NCI-H2171 (cell line): ENCODE measurements at places on chromosomes 16 and 17.

- DNase-seq, result no peak
Measured at GRCh38 chr16:86827521-86827920, 249.2 kb downstream of the FOXL1 start.

DNA sequence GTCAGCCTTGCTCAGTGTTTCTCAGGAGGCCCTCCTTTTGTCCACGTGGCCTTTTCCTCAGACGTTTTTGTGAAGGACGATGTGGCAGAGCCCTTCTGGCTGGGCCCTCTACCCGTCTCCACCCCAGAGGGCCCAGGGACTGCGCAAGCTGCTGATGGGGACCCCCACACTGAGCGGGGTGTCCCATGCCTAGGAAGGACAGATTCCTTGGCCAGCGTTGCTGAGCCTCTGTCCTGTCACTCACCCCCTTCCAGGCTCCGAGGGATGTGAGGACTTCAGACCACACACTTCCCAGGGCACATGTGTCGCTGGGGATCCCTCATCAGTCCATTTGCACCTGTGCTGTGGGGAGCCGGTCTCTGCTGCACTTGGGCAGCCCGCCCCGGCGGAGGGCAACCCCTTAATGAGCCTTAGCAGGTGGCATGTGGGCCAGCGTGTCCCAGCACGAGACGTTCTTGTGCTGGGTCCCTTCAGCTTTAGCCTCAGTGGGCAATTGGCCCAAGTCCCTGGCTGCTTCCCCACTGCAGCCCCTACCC lies 48.3 kb downstream of the NT5M start:
- no peak for DNase-seq

DNA sequence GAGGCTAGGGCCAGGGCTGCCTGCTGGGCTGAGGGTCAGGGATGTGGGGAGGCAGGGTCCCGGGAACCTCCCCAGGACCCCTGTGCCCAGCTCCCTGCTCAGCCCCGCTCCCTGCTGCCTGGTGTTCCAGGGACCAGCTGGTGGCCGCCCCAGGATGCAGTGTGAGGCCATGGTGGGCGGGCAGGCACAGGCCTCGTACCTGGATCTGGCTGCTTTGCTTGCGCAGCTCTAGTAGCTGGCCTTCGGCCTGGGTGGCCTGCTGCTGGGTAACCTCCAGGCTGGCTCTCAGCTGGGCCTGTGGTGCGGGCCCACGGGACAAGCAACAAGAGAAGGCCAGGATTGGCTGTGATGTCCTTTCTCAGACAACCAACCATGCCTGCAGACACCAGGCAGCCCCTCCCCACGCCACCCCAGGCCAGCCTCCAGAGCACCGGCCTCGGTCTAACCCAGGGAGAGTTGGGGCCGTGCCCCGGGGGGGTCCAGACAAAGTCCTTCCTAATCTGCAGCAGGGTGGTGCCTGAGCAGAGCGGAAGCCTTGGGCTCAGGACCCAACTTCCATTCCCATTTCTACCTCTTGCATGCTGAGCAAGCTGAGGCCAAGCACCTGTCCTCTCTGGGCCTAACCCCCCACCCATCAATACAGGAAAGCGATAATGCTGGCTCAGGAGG lies 4.1 kb downstream of the TRIM65 start:
- DNase-seq, result no peak

DNA sequence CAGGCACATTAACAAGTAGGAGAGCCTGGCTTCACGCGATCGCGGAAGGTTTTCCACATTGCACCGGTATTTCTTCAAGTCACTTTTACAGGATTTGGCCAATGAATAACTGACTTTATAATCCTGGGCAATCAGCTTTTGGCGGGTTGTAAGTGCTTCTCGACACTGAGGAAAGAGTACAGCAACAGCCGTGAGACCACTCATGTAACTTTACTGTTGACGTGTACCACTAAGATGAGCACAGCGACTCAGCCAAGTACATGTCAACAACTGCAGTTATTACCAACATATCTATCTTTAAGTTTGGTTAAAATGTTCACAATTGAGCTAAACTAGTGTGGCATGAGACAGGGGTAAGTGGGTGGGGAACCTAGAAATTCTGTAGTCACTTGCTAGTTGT lies 71.7 kb upstream of the CLEC18B start:
- DNase-seq, result no peak

- DNase-seq, result no peak
Measured at GRCh38 chr16:85686912-85687591, 1.7 kb downstream of the GINS2 start.

DNA sequence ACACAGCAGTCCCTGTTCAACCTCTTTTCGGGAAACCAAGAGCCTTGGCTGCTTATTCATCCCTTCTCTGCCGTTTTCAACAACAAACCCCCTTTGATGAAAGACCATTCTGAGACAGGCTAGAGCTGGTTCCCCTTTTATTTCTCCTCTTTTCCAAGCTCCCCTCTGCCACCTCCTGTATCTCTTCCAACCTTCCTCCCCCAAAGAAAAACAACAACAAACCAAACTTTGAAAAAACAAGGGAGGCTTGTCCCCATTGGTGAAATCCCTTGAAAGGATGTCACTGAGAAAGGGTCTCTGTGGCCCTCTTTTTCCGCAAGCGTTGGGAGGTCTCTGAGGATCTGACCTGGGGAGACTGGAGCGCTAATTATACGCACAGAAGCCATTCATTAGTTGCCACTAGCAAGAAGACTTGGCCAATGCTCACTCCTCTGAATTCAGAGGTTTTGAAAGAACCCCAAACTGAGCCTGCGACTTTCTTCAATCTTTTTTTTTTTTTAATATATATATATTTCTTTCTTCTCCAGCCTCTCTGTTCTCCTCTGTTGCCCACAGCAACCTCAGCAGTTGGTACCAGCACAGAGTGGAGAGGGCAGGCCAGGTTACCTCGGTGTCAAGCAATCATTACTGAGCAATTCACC lies 101.4 kb downstream of the PITPNC1 start:
- DNase-seq, result no peak

DNA sequence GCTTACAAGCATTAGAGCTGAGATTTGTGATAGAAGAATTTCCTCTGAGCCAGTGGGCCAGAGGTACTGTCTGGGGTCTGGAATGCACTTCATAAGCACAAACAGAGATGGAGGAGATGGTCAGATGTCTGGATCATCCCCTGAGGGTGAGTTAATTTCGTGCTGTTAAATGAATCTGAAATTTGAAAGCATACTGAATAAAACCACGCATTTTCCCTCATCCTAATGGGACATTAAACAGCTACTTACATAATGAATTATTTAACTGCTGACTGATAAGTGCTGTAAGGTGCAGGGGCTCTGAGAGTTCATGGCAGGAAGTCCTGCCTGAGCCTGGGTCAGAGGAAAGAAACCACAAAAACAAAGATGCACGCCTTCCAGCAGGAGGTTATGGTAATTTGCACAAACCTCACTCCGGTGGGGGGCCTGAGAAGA lies 136.3 kb upstream of the XYLT1 start:
- no peak for DNase-seq

GRCh38 chr17:57461082-57461481 lies 204.8 kb downstream of the MSI2 start:
- no peak for DNase-seq

DNA sequence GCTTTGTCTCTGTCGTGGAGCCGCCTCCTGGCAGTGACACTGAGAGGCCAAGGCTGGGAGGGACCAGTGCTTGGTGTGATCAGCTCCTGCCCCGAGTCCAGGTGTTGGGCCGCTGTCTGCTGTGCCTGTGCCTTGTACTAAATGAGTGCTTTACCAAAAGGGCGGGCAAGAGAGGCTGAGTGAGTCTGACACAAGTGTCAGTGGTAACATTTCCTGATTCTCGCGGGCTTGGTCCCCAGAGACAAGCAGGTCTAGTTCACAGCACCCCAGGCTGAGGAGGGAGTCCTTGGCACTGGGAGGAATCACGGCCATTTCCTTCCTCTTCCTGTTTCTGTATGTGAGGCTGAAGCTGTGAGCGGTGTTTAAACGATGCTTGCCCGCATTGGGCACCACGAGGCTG lies 30.2 kb downstream of the PLD6 start:
- DNase-seq, result no peak

DNA sequence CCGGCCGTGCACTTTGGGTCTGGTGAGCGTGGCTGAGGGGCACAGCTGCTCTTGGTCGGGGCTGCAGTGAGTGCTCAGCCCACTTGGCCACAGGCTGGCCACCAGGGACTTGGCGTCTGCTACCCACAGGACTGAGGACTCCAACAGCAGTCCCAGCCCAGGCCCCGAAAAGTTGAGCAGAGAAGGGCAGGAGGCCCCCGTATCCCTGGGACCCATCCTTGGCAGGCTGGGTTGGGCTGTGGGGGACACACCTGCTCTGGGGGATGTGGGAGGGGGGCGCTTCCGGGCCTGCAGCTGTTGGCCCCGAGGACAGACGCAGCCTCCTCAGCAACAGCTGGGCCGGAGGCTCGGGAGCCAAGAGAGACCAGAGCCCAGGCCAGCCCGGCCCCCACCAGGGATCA lies 19.4 kb upstream of the SSTR5 start:
- DNase-seq, result no peak

- no peak for DNase-seq
Measured at GRCh38 chr17:14011740-14012405, 57.4 kb upstream of the COX10 start.

- DNase-seq, result no peak
Measured at GRCh38 chr16:72926177-72927070, 121.5 kb downstream of the ZFHX3 start.

- no peak for DNase-seq
Measured at GRCh38 chr16:86286991-86287663, 223.2 kb upstream of the FOXF1 start.

- peak; percentile 89 for DNase-seq
Measured at GRCh38 chr17:58391302-58391984, 25.9 kb downstream of the RNF43 start.

GRCh38 chr17:3005696-3006095 lies 57.7 kb downstream of the OR1D5 start:
- DNase-seq, result no peak

- DNase-seq, result no peak
Measured at GRCh38 chr17:27947005-27947406, 53.8 kb upstream of the LYRM9 start.

- DNase-seq, result no peak
Measured at GRCh38 chr16:69703638-69704037, 22.7 kb downstream of the NQO1 start.

GRCh38 chr17:71409712-71410111 lies 711.1 kb upstream of the SOX9 start:
- peak; percentile 35 for DNase-seq

DNA sequence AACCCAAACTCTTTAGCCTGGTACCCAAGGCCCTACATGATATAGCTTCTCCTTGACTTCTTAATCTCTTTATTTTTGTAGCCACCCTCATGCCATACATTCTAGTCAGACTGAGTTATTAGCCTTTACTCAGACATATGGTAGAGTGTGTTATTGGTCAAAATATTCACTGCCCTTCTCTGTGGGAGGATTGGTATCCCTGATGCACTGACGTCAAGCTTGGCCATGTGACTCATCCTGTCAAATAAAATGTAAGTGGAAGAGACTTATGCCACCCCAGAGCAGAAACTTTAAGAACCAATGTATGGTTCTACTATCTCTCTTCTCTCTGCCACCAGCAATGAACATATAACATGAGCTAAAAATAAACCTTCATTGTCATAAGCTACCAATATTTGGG lies 12.2 kb upstream of the BEAN1 start:
- DNase-seq, result no peak

DNA sequence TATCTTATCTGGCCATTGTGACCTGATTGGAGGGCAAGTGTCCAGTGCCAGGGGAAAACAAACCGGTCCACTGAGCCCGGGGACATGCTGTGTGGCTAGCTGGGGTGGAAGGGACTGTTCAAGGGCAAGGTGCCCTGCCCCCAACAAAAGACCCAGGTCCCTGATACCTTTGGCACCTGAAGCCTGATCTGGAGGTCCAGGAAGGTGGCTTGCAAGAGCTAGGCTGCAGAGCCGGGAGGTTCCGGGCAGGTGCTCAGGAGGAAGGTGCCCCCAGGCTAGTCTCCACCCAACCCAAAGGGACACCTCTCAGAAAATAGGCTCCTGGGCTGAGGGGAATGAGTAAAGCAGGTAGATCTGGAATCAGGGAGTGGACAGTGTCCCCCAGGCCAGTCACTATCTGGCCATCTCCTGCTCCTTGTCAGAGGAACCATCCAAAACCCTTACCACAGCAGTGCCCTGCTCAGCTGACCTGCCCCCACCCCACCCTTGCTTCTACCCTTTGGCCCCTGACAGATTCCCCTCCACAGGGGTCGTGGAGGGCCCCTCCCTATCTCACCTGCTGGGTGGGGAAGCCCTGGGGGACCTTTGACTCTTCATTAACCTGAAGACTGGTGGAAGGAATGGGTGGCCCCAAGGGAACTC lies 6.2 kb downstream of the NAT9 start:
- no peak for DNase-seq

GRCh38 chr16:22240023-22240710 lies 34.1 kb downstream of the EEF2K start:
- DNase-seq, result no peak

GRCh38 chr16:73047536-73048291 lies at the start of gene ZFHX3:
TSS of gene ZFHX3 (minus strand) at chr16:73048128. CDS start at chr16:72960145, 87,983 bp downstream.
- DNase-seq, result peak; percentile 55

DNA sequence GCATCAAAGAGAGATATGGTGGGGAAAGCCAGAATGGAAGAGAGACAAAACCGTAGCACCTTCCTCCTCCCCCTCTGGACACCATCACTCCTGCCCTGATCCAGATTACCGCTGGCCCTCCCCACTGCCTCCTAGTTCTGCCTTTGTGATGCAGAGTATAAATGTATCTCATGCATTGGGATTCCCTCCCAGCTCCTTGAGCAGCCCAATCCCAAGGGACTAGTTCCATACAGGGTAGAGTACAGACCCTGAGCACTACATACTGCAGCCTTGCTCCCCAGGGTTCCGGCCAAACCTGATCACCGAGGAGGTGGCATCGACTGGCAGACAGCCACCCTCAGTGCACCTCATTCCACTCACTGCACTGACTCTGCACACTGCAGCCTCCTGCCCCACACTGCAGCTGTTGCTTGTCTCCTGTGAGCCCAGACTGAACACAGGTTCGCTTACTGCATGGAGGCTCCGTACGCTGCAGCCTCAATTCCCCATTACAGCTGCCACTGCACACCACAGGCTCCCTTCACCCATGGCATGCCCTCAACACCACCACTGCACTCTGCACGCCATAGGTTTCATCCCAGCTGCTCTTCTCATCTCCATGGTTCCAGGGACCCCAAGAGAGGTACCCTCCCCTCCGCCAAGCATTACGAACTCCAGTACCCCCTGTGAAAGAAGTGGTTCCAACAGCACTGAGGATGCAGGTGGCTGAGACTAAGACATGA lies 1.7 kb upstream of the THRA start:
- DNase-seq, result peak; percentile 64

DNA sequence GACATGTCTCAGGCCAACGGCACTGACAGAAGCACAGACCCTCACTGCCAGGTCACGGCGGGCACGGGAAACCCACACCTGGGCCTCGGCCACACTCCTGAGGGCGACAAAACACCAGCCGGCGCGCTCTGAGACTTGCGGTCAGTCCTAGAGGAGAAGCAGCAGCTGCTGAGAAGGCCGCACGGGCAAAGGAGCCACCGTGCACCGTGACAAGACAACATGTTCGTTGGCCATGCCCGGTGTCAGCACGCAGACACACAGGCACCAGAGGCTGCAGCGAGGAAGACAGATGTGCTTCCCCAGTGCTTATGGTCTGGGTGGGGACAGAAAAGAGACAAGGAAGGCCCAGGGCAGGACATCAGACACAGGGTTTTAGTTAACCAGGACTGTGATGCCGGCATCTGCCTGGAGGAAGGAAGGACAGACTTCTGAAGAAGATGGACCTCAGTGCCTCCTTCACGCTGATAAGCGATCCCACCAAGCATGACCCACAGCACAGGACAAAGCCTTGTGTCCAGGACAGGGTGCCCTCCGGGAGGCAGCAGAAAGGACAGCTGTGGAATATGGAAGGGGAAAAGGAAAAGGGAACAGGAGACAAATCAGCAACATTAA lies 84.0 kb downstream of the ANKRD11 start:
- DNase-seq, result no peak
